ENCODE measurements at places on chromosomes 13 and 19.

- DNase-seq: no peak
These were observed 340.7 kb upstream of the HTR2A start for GRCh38 chr13:47237571-47237970.

DNA sequence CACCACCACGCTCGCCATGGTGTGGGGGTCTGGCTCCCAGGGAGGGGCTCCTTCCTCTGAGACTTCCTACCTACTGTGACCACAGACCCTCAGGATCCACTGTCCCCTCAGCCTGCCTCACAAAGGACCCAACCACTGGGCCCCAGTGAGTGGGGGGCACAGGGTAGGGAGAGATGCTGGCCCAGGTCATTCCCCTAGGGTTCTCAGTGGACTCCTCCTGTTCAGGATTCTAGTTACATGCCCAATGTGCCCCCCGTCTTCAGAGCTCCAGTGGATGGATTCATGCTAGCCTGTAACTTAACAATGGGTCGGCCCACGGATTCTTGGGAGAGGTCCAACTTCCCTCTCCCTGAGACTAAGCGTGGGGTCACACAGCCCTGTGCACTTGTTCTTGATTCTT, at the start of gene TSKS:
Gene TSKS (minus strand): TSS at position 77 of the 400 bp plus-strand sequence. CDS start 59 bp downstream, at position 18.
- DNase-seq: no peak

- no peak for DNase-seq
These were observed 6.8 kb downstream of the ATP8A2 start for GRCh38 chr13:25378528-25378927.

DNA sequence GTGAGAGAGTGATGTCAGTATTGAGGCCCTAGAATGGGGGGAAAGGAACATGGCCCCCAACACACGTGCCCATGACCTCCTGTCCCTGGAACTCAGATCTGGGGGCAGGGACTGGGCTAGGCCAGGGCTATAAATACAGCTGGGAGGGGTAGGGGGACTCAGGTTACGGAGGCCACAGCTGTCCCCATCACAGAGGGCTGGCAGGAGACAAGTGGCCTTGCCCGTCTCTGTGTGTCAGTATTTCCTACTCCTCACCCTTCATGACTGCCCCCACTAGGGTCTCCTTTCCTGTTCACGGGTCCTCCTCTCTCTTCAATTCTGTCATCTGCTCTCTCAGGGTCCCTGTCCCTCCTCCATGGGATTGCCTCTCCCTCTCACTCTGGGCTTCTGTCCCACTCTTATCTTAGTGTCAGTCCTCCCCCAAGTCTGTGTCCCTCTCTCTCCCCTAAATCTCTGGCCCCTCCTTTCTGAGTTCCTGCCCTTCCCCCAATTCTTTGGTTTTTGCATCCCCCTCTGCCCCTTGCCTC, 687 bp upstream of the HRC start:
- DNase-seq: peak; percentile 26

GRCh38 chr19:13999085-13999484, 7.0 kb downstream of the RFX1 start:
- no peak for DNase-seq

DNA sequence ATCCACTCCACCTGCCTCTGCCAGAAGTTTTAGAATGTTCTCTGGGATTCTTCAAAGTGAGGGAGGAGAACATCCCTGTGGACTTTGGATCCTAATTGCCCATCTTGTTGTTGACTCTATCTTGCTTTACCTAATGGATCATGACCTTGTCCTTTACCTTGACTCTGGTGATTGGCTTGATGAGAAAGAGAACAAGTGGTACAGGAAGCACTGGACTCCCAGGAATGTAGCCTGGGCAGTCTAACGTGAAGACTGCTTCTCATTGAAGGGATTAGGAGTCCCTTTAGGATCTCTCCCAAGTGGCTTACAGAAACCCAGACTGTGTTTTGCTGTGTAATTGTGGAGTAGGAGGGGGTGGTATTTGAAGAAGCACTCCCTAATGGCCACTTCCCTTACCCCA, 63.9 kb downstream of the SLC10A2 start:
- DNase-seq: peak; percentile 68

GRCh38 chr19:2352121-2352520, 7.9 kb upstream of the TMPRSS9 start:
- no peak for DNase-seq

GRCh38 chr13:23384111-23384510, 49.4 kb downstream of the SACS start:
- no peak for DNase-seq

DNA sequence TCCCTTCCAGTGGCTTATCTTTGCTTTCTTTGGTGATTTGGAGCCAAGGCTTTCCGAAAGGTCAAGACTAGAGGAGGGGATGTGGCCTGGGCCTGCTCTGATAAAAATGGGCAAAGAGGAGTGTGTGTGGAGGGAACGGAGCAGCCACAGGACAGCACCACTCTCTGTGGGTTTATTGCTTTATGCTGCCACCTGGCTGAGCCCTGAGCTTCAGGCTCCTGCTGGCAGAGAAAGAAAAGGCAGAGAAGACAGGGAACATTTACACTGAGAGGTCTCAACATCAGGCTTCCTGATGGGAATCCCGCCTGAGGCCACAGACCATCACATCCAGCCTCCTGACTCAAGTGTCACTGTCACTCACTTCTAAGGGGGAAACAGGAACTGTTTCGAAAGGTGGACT, 9.2 kb upstream of the GSX1 start:
- DNase-seq: no peak

GRCh38 chr13:71339005-71339404, 528.0 kb downstream of the DACH1 start:
- no peak for DNase-seq

DNA sequence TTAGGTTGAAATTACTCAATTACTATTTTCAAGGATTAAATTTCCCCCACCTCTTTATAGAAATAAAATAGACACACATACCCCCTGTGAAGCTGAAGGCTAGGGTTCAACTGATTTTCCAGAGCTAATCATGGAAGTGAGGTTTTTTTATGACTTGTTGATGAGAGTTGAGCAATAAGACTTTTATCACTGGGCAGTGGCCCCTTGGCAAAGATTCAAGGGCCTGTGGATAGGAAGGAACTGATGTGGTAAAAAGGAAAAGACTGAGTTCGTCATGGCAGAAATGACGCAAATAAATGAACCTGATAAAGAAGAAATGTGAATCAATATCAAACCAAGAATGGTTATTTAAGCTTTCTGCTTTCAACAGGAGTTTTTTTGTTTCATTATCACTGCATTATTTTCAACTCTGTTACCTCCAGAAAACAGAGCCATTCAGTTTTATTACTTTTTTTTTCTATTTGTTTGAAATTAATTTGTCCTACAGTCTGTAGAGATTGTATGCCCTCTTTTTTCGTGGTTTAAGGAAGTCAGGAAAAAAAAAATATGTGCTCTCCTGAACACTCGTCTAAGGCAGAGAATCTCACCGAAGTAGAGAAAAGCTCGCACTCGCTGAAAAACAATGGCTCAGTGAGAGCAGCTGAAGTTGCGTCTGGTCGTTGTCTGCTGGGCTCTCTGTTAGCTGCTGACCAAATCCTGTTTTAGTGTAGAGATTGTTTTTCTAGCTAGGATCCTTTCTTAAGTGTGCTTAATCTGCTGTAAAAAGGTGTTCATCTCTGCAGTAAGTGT, 38.9 kb downstream of the STOML3 start:
- no peak for DNase-seq

DNA sequence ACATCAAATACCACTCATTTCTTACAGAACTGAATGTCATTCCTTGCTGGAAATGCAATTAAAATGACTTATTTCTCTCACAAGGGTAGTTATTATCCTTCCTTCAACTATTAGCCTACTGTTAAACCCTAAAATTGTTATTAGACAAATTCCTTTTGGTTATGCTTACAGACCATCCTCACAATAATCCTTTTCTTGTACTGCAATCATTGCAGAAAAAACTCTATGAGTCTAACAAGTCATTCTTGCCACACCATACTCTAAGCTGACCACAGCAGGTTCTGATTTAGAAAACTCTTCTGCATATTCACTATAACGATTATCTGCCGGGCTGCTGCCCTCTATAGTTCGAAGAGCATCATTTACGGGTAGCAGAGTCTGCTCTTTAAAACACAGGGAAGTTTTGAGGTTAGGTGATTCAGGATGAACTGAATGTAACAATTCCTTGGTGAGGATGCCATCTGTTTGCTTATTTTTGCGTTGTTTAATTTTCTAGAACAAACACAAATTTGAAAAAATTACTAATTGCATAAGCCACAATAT, 38.2 kb downstream of the MTMR6 start:
- DNase-seq: no peak

GRCh38 chr19:19538785-19539166, 711 bp downstream of the CILP2 start:
- DNase-seq: no peak

DNA sequence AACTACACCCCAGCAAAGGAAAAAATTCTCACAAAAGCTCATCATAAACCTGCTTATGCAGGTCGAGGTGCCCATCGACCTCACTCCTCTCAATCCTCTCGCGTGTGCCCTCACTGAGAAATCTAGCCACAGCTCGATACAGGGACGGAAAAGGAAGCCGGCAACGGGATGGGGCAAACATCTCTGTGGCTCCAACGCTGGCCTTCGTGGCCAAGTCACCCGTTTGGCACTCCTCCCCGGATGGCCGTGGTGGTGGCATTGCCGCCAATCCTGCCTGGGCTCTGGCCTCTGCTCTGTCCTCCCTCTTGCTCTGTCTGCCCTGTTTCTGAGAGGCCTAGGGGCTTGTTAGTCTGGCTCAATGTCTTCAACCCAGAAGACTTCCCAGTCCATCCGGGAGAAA, 41.2 kb downstream of the ZNF146 start:
- DNase-seq: no peak

DNA sequence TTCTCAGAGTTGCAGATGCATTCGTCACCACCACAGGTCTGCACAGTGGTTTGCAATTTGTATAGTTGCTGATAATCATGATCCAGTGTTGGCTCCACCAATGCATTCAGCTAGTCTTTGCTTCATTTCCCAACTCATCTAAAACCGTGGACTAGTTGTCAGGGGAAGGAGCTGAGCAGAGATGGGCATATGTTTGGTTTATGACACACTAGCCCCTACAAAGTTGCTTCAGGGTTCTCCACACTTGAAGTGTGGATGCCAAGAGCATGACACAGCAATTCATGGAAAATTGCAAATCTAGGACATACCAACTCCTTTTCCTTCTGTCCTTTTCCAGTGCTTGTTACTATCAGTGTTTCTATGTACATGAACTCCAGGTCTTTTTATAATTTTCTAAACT, 168.0 kb downstream of the TNFSF13B start:
- no peak for DNase-seq

DNA sequence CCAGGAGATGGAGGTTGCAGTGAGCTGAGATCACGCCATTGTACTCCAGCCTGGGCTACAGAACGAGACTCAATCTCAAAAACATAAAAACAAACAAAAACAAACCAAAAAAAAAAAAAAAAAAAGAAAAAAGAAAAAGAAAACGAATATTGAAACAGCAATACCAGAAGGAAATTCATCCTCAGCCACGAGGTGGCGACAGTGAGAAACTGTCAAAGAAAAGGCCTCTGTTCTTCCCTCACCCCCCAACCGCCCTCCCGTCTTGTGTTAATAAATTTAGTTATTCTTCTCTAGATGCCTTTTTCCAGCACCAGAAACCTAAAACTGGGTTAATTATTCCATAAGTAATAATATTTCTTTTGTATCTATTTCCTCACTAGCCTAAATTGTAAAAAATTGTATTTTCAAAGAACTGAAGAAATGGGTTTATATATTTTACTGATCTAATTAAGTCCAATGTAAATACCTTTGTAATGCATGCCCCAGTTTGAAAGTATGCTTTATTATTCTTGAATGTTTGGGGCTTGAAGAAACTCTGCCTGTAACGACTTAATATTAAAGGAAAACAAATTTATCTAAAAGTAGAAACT, 38.6 kb downstream of the LIG4 start:
- DNase-seq: no peak

- no peak for DNase-seq
These were observed 192.9 kb downstream of the DIAPH3 start for GRCh38 chr13:59970847-59971246.
